ENCODE measurements at places on chromosomes 4 and X. TPM values are rescaled to one million over a fixed set of nuclear protein-coding genes. Genes with fewer than 3 reads are reported as not detected.

DNA sequence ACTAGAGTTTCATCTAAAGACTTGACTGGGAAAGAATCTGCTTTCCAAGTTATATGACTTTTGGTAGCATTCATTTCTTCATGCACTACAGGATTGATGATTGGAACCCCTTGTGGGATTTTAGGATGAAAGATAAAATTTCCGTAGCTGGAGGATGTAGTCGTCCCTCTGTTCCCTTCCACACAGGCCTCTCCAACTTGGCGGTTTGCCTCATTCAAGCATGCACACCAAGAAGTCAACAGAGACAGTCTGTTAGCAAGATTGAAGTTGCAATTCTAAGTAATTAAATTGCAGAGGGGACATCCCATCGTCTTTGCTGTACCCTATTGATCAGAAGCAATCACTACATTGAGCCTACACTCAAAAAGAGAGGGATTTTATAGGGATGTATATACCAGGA lies 777.4 kb upstream of the HS3ST1 start:
- no peaks in the 10 kb centered on the region for H3K36me3 ChIP-seq
- DNase-seq: no peak

Gene TXK
- not detected for polyA plus RNA-seq

DNA sequence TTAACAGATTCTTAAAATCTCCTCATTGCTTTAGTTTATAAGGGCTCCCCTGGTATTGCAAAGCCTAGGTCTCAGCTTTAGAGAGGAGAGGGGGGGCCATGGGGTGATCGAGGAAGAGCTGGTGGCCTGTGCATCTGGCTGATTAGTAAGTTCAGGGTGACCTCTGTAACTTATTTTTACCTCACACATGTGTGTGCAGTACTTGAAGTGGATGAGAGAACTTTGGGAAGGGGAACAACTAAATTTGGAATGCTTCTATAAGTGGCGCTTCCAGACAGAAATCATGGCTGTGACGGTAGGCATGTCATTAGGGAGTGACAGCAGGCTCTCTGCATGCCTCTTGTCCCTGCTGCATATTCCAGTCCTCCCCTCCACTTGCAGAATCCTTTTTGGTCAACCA lies 41.9 kb downstream of the FRAS1 start:
- no peak overlapping the region for H3K4me3 ChIP-seq
- no peaks in the 10 kb centered on the region for H3K4me1 ChIP-seq
- peaks cover 29% of the 10 kb centered on the region for H3K36me3 ChIP-seq
- H3K27me3 ChIP-seq: no peaks in the 10 kb centered on the region
- no peak for DNase-seq
- H3K27ac ChIP-seq: no peak overlapping the region

DNA sequence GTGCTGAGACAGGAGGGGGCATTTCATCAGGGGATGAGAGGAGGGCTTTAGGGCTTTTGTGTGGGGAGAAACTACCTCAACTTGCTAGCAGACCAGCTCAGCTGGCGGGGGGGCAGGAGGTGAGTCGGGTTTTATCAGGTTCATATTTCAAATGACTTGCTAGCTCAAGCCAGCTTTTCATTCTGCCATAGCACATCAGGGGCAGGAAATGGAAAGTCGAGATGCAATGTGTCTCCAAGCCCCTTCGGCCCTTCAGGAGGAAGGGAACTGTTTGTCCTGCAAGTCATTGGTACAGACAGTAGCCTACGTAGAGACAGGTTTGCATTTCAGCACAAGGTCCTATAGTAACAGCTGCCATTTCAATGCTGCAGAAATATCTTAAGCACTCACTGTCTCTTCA lies 194.1 kb downstream of the PTTG2 start:
- H3K27me3 ChIP-seq: no peaks in the 10 kb centered on the region
- no peak overlapping the region for H3K4me3 ChIP-seq
- no peak overlapping the region for H3K27ac ChIP-seq
- no peaks in the 10 kb centered on the region for H3K4me1 ChIP-seq

- H3K27ac ChIP-seq: no peak overlapping the region
- no peaks in the 10 kb centered on the region for H3K4me1 ChIP-seq
- H3K36me3 ChIP-seq: no peaks in the 10 kb centered on the region
- no peaks in the 10 kb centered on the region for H3K27me3 ChIP-seq
- H3K4me3 ChIP-seq: no peak overlapping the region
These were observed 70.9 kb downstream of the INTS12 start for GRCh38 chr4:105637408-105638176.

Gene VCX3B
- polyA plus RNA-seq: not detected

GRCh38 chr4:179112441-179113170 lies 1670.4 kb upstream of the AGA start:
- H3K4me3 ChIP-seq: no peak overlapping the region
- H3K4me1 ChIP-seq: peaks cover 3% of the 10 kb centered on the region
- no peak for DNase-seq
- no peaks in the 10 kb centered on the region for H3K36me3 ChIP-seq
- H3K27me3 ChIP-seq: no peaks in the 10 kb centered on the region

All from H1 (cell line).